ENCODE measurements at places on chromosomes 13 and 19. TPM values are rescaled to one million over a fixed set of nuclear protein-coding genes. Genes with fewer than 3 reads are reported as not detected.
A peak's percentile ranks its signal among the peaks of the same experiment; 100 is the strongest.

ACER1 gene
- 0.06 TPM for polyA plus RNA-seq

GPR18 gene
- polyA plus RNA-seq = 0.54 TPM

GRK1 gene
- not detected for polyA plus RNA-seq

- peak; percentile 3 for DNase-seq
These were observed 70.5 kb upstream of the ZNF420 start for GRCh38 chr19:37007587-37008220.

DNA sequence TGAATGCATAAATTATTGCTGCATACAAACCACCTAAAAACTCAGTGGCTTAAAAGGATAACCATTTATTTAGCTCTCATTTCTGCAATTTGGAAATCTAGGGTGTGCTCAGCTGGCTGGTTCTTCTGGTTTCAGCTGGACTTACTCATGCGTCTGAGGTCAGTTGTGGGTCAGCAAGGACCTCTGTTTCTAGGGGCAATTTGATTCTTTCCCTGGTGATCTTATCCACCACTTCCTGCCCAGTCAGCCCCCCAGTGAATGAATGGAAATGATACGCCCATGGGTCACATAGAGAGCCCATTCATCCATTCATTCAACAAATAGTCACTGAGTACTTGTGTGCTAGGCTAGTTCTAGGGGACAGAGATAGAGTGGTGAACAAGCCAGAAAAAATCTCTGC, 9.9 kb downstream of the FXYD5 start:
- no peak for DNase-seq

POLR2E gene
- 141 TPM for polyA plus RNA-seq

DNA sequence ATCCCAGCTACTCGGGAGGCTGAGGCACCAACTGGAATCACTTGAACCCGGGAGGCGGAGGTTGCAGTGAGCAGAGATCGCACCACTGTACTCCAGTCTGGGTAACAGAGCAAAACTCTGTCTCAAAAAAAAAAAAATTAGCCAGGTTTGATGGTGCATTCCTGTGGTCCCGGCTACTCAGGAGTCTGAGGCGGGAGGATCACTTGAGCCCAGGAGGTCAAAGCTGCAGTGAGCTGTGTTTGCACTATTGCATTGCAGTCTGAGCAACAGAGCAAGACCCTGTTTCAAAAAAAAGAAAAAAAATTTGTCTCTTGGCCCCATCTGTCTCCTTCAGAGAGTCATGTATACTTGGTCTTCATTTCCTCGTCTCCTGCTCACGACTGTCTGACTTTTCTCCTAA, 1.6 kb downstream of the CCDC97 start:
- no peak for DNase-seq

GRCh38 chr19:13051557-13052165, 51.0 kb downstream of the LYL1 start:
- peak; percentile 80 for DNase-seq

DNA sequence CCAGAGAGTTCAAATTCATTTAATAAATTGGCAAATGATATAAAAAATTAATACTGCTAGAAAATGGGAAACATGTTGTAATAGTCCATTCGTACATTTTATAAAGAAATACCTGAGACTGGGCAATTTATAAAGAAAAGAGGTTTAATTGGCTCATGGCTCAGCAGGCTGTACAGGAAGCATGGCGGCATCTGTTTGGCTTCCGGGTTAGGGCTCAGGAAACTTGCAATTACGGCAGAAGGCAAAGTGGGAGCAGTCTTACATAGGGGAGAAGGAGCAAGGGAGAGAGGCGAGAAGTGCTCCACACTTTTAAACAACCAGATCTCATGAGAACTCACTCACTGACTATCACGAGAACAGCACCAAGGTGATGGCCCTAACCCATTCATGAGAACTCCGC, 512.0 kb downstream of the DACH1 start:
- DNase-seq = no peak

All from small intestine (tissue), 16 donors.